ENCODE measurements at places on chromosomes 1 and 21. TPM values are rescaled to one million over a fixed set of nuclear protein-coding genes. Genes with fewer than 3 reads are reported as not detected.

PTPN7 gene
- 302 TPM for total RNA-seq

FLG2 gene
- not detected for total RNA-seq

SMPDL3B gene
- 0.54 TPM for total RNA-seq

PAX7 gene
- not detected for total RNA-seq

BATF3 gene
- 75.3 TPM for total RNA-seq

HSD11B1 gene
- 16.1 TPM for total RNA-seq

OR2M2 gene
- total RNA-seq: not detected

SNX7 gene
- total RNA-seq: not detected

KLHDC7A gene
- total RNA-seq: not detected

LRRC39 gene
- 0.54 TPM for total RNA-seq

SPRR4 gene
- not detected for total RNA-seq

LRRIQ3 gene
- total RNA-seq: 0.39 TPM

MX2 gene
- total RNA-seq: 74.2 TPM

SPOCD1 gene
- total RNA-seq: not detected

IKBKE gene
- 229 TPM for total RNA-seq

TTC24 gene
- 2.8 TPM for total RNA-seq

SPATA1 gene
- total RNA-seq: 0.29 TPM

SLC5A9 gene
- total RNA-seq: not detected

CRYAA gene
- total RNA-seq: not detected

LRRC52 gene
- not detected for total RNA-seq

UQCRHL gene
- 1.4 TPM for total RNA-seq

NHLH1 gene
- total RNA-seq: 0.93 TPM

IARS2 gene
- total RNA-seq: 53.4 TPM

DNAJC16 gene
- 21.6 TPM for total RNA-seq

ALX3 gene
- not detected for total RNA-seq

SELE gene
- not detected for total RNA-seq

KRTAP21-2 gene
- total RNA-seq: not detected

AMIGO1 gene
- 1.1 TPM for total RNA-seq

OR2T8 gene
- total RNA-seq: not detected

S100A14 gene
- total RNA-seq: not detected

GJB4 gene
- total RNA-seq: not detected

MPL gene
- not detected for total RNA-seq

PLPPR5 gene
- not detected for total RNA-seq

SSX2IP gene
- 14.8 TPM for total RNA-seq

KRTAP19-1 gene
- total RNA-seq: not detected

OR13G1 gene
- total RNA-seq: not detected

ODR4 gene
- total RNA-seq: 19.0 TPM

SAMD13 gene
- not detected for total RNA-seq

Measured in T-helper 1 cell treated with Interleukin-12 subunit alpha and Interleukin-12 subunit beta and Interleukin-4 antibody, amounts not matched to agents 30 ng/mL and 1 ng/mL, for 36 hours (primary cell).